ENCODE measurements at places on chromosomes 7 and 10. TPM values are rescaled to one million over a fixed set of nuclear protein-coding genes. Genes with fewer than 3 reads are reported as not detected.

- no peak overlapping the region for H3K27ac ChIP-seq
- H3K27me3 ChIP-seq, result peaks cover 2% of the 10 kb centered on the region
- DNase-seq, result peak; percentile 72
- H3K4me1 ChIP-seq, result no peaks in the 10 kb centered on the region
- no peaks in the 10 kb centered on the region for H3K36me3 ChIP-seq
Observed at GRCh38 chr7:41711283-41712064, 8.6 kb upstream of the INHBA start.

DNA sequence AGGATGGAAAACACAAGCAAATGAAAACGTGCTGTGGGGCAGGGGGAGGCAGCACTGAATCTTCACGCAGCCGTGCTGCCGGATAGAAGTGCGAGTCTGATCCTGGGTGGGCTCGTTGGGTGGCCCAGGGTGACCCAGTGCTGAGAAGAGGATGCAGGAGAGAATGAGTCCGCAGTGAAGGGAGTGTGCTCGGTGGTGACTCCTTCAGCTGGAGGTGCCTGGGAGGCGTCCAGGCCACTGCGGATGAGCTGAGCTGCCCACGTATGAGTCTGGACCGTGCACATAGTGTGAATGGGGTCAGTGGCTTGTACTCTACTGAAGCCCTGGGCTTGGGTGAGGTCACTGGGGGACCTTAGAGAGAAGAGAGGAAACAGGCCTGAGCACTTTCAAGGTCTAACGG is 190.0 kb upstream of the MGMT start:
- no peaks in the 10 kb centered on the region for H3K4me1 ChIP-seq
- DNase-seq, result no peak
- H3K4me3 ChIP-seq, result no peak overlapping the region
- H3K27me3 ChIP-seq, result no peaks in the 10 kb centered on the region
- H3K27ac ChIP-seq, result no peak overlapping the region

DNA sequence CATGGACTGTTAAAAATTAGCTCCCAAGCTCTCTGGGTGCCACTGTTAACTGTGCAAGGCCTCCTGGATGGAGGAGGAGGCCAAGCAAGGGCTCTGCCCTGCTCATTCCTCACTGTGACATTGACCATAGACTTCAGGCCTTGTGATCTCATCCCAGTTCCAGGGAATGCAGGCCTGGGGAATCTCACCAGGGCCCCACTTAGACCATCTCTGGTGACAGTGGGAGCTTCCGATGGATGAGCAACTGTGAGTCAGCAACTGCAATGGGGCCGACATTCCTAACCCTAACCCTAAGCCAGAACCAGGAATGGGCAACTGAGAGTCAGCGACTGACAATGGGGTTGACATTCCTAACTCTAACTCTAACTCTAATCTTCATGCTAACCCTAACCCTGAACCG is 50.4 kb upstream of the MSMB start:
- H3K27me3 ChIP-seq, result no peaks in the 10 kb centered on the region
- no peaks in the 10 kb centered on the region for H3K4me1 ChIP-seq
- no peak for DNase-seq
- H3K36me3 ChIP-seq, result no peaks in the 10 kb centered on the region
- H3K27ac ChIP-seq, result no peak overlapping the region

- DNase-seq, result no peak
- H3K4me3 ChIP-seq, result no peak overlapping the region
Observed at GRCh38 chr7:2175514-2175913, 57.2 kb downstream of the MAD1L1 start.

- no peaks in the 10 kb centered on the region for H3K27me3 ChIP-seq
- no peaks in the 10 kb centered on the region for H3K4me1 ChIP-seq
- H3K27ac ChIP-seq, result no peak overlapping the region
Observed at GRCh38 chr10:121823993-121824463, 103.8 kb downstream of the ATE1 start.

DNA sequence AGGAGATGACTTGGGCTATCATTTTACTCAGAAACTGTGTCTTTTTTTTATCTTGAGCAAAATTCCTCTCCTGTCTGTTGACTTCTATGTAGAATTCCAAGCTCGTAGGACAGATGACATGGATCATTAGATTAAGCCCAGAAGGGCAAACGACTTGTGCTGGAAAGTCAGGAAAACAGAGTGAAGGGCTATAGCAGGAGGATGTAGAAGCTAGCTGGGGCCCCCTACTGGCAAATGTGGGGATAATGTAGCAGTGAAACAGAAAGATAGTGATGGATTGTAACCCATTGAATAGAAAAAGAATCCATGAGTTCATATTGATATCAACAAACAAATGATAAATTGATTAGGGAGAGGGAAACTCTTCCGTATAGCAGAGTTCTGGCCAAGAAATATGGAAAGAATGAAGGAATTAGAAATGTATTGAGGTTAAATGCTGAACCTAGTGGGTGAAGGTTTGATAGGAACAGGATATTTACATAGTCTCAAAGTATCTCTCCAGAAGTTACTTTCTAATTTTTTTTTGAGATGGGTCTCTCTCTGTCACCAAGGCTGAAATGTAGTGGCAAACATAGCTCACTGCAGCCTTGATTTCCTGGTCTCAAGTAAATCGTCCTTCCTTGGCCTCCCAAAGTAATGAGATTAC is 103.6 kb downstream of the LYZL1 start:
- no peaks in the 10 kb centered on the region for H3K4me1 ChIP-seq
- H3K36me3 ChIP-seq, result no peaks in the 10 kb centered on the region
- DNase-seq, result peak; percentile 50
- H3K27me3 ChIP-seq, result no peaks in the 10 kb centered on the region

Gene TUBAL3
- not detected for total RNA-seq
